Stimulated activated CD8-positive, alpha-beta memory T cell treated with anti-CD3 and anti-CD28 coated beads, Interleukin-15, amount 100 ng/mL, for 24 hours (primary cell): ENCODE measurements at places on chromosomes 1 and 21.

DNA sequence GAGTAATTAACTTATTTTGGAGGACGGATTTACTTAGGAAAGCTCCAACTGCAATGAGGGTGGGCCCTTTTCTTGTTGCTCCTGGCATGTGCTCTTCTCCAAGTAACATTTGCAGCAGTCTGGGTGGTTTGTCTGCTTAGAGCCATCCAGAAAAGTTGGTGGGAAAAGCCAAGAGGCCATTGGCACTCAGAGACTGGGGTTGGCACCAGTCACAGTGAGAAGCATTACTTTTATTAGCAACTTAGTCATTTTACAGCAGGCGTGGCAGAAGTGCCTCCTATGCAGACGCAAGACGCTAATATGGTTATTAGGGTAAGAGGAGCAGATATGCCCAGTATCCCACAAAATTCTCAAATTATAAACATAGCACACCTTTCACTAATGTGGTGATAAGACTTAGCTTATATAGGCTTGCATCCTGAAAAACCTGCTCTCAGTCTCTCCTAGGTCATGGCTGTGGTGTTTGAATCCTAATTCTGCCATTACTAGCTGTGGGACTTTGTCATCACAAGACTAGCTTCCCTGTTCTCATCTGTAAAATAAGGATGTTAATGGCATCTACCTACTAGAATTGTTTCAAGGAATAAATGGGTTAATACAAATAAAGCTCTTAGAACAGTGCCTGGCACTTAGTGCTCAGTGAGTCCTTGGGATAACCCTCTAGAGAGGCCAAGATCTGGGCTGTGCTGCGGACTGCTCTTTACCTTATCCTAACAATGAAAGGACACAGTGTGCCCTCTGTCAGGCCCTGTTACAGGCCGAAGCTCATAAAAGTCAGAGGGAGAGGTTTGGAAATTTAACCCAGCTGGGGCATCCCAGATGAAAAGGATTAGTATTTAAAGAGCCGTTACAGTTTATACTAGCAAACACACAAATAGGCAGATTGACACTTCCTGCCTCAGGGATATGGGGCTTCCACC is 154.6 kb downstream of the ROR1 start:
- no peak for DNase-seq

DNA sequence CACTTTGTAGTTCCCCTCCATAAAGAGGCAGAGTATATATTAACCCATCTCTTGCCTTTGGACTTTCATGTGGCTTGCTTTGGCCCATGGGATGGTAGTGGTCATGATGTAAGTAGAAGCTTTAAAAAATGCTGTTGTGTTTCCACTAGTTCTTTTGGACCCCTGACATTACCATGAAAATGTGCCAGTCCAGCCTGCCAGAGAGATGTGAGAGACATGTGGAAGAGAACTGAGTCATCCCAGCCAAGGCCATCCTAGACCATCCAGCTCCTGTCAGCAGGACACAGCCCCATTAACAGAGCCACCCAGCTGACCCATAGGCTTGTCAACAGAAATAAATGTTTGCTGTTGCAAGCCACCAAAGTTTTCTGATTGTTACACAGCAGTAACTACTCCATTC is 3.9 kb upstream of the CD101 start:
- DNase-seq: no peak

DNA sequence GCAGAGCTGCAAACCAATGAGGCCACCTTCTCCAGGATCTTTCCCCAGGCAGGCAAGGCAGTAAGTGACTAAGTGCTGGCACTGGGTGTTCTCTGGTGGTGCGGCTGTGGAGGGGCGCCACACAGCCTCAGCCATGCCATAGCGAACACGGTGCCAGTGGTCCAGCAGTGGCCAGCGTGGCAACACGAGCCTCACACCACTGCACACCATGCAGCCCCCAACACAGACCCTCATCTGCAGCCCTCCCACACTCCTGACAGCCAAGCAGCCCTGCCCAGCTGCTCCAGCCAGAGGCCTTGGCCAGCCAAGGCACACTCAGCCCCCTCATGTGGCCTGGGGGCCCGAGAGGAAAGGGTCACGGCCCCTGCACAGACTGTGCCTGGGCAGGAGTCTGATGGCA is 3.0 kb downstream of the INTS11 start:
- DNase-seq: no peak

- DNase-seq: no peak
These were observed 100.3 kb downstream of the UCHL5 start for GRCh38 chr1:192958871-192959270.

- no peak for DNase-seq
These were observed 63.4 kb downstream of the NPHP4 start for GRCh38 chr1:5928714-5929400.

DNA sequence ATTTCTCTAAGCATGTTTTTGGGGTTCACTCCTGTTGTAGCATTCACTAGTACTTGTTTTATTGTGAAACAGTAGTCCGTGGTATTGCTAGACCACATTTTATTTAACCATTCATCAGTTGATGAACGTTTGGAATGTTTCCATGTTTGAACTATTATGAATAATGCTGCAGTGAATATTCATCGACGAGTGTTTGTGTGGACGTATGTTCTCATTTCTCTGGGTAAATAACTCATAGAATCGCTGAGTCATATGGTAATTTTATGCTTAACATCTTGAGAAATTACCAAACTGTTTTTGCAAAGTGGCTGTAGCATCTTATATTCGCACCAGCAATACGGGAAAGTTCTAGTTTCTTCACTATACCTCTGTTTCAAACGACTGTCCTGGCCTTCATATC is 28.0 kb upstream of the KAZN start:
- no peak for DNase-seq

DNA sequence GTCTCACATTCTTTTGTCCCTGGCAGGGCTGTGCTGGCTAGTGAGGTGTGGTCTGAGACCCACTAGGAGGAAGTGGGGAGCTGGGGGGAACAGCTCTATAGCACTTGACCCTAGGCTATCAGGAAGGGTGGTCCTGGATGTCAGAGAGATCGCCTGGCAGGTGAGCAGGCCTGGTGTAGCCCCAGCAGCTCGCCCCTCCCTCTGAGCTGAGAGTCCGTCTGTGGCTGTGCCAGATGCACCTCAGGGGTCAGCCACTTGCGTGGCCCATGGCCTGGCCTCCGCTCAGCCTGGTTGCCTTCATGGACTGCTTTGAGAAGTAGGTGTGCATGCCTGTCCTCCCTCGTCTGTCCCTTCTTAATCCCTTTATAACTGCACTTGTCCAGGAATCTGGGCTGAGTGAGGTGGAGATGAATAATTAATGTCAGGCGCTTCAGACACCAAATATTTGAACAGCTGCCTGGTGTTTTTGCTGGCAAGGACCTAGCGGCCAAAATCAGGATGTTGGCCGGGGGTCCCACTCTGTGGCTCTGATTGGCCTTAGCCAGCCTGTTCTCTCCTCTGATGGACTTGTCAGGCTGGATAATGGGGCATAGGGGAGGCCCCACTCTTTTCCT is 30.5 kb downstream of the TMEM53 start:
- no peak for DNase-seq

DNA sequence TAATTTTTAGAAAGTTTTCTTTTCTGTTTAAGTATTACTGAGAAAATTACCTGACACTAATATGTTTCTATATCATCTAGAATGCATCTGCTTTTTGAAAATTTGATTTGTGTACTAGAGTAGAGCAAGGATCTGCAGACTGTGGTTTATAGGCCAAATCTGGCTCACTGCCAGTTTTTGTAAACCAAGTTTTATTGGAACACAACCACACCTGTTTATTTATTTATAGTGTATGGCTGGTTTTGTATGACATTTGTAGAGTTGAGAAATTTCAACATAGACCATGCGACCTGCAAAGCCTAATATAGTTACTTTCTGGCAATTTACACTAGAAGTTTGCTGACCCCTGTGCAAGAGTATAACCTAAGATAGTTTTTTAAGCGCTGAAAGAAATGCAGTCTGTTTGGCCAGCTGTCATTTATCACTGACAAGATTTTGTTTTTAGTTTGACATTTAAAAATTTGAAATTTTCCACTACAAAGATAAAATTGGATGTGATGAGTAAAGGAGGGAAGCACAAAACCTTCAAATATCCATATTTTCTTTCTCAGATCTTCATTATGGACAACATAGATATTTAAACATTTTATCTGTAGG is 36.1 kb upstream of the CACYBP start:
- DNase-seq: no peak

GRCh38 chr1:205343431-205344065 is 13.2 kb downstream of the KLHDC8A start:
- DNase-seq: no peak

DNA sequence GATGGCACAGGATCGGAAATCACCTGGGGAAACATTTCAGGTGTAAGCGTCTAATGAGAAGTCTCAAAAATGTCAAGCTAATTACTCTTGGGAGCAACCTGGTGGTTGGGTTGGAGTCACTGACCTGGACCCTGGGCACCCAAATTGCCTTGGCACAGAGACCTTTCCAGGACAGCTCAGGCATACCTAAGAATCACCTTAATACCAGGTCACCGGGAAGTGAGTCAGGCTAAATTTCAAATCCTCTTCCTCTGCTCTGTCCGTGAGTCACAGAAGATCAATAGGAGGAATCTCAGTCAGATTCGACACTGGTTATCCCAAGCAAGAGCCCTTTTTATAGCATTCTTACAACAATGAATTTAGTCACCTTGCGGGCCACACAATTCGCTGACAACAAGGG is 179.6 kb upstream of the CAMK1G start:
- DNase-seq: no peak

DNA sequence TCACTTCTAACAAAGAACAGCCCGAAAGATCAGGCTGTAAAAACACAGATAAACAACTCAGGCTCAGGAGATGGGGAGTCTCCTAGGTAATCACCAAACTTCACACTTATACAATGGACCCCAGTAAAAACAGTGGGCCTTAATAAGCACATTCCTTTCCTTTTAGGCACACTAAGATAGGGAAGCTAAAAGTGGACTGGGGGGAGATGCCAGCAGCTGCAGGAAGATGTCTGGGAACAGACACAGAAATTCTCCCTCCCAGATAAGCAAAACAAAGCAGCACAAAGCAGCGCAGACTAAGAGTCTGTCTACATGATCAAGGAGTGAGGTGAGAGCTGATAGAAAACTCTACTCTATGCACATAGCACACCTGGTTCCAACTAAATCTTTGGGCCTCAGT is 29.0 kb upstream of the CTBS start:
- no peak for DNase-seq
